Psoas muscle (tissue), 8 donors: ENCODE measurements at places on chromosomes 6 and 20. TPM values are rescaled to one million over a fixed set of nuclear protein-coding genes. Genes with fewer than 3 reads are reported as not detected.

BMP6 gene
- total RNA-seq = 2.0 TPM

HLA-DQA1 gene
- 5.1 TPM for total RNA-seq

- DNase-seq = no peak
These were observed 97.4 kb upstream of the DST start for GRCh38 chr6:56739836-56740815.

- no peak for DNase-seq
These were observed 3.6 kb upstream of the NUP153 start for GRCh38 chr6:17710331-17710730.

MYH7B gene
- total RNA-seq = 101 TPM

GRCh38 chr6:347232-347631 lies 44.3 kb upstream of the IRF4 start:
- DNase-seq = no peak

GRCh38 chr20:15806105-15806504 lies 767.1 kb downstream of the KIF16B start:
- DNase-seq = no peak
